CD4-positive, alpha-beta T cell treated with Interleukin-1 beta for 1 hour (primary cell): ENCODE measurements at places on chromosomes 4 and X.

- no peak for DNase-seq
Observed at GRCh38 chr4:131499141-131499873, 1649.8 kb upstream of the PCDH10 start.

DNA sequence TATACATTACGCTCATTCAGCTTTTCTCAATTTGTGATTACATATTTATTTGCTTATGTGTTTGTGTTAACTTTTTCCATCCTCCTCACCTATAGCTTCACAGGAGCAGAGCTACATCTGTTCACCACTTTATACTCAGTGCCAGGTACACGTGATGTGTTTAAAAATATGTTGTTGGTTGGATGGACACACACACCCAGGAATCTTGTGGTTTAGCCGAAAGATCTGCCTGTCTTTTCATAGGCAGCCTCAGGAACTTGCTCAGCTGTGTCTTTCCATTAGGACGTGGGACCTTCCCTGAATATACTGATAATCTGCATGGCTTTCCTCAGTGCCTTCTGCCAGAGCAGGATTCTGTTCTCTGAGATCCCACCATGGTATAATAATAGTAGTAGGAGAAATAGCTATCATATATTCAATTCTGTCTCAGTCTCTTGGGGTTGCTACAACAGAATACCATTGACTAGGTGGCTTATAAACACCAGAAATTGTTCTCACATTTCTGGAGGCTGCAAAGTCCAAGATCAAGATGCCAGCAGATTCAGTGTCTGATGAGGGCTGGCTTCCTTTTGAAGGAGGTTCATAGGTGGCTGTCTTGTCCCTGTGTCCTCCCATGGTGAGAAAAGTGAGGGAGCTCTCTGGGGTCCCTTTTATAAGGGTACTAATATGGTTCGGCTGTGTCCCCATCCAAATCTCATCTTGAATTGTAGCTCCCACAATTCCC lies 50.0 kb upstream of the SOD3 start:
- no peak for DNase-seq

DNA sequence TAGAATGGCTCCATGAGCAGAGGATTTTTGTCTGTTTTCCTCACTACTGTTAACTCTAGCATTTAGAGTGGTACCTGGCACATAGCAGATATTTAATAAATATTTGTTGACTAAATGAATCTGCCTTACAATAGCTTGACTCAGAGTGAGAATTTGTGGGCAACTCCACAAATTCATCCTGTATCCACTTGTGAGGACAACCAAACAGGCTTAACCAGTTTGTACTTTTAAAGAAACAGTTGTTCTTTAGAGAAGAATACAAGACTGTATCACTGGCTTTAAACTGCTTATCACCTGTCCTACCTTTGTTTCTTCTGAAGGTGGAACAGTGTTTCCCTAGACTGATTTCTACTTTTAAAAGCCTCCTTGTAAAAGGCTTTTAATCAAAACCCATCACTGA lies 141.3 kb upstream of the SH3RF1 start:
- no peak for DNase-seq

- DNase-seq, result no peak
Observed at GRCh38 chr4:87179751-87180150, 40.7 kb downstream of the KLHL8 start.

DNA sequence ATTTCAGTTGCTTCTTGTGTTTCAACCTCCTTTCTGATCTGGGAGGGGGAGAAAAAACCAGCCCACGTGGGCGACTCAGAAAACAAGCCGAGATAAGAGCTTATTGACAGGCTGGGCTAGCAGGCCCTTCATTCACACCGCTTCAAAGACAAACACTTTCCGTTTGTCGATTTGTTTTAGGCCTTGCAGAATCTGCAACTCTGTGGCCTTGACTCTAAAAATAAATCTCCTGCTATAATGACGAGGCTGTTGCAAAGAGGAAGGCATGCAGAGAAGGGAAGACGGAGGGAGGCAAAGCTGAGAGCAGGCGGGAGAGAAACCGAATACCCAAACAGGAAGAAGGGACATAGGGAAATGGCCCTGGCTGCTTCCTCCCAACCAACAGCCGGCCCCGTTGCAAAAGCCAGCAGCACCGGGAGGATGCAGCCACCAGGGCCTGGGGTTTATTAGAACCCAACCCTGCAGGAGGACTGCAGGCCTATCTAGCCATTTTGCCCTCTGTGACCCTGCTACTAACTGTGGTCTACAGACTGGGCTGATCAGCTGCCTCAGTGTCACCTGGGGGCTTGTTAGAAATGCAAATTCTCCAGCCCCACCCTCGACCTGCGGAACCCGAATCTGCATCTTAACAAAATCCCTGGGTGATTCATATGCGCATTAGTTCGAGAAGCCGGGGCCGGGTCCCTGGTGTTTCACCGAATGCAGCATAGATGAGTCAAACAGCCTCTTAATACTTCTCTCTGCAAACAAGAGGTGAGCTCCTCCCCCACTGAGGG lies 325.5 kb downstream of the BCOR start:
- peak; percentile 42 for DNase-seq
